ENCODE measurements at places on chromosomes 5 and 9.
A peak's percentile ranks its signal among the peaks of the same experiment; 100 is the strongest.

DNA sequence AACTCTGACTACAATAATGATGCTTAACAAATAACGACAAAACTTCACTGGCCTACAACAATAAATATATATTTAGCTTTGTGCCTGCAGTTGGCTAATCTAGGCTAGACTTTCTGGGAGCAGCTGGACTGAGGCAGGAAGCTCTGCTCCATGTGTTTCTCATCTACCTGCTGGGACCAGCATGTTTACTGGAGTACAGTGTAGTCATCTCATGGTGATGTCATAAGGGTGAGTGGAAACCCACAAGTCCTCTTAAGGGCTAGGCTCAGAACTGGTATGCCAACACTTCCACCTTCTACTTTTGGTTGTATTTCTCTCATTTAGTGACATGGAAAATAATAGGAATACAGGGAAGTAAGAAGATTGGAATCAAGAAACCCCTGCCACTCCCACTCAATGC, 85.7 kb upstream of the NIPBL start:
- DNase-seq, result peak; percentile 24

DNA sequence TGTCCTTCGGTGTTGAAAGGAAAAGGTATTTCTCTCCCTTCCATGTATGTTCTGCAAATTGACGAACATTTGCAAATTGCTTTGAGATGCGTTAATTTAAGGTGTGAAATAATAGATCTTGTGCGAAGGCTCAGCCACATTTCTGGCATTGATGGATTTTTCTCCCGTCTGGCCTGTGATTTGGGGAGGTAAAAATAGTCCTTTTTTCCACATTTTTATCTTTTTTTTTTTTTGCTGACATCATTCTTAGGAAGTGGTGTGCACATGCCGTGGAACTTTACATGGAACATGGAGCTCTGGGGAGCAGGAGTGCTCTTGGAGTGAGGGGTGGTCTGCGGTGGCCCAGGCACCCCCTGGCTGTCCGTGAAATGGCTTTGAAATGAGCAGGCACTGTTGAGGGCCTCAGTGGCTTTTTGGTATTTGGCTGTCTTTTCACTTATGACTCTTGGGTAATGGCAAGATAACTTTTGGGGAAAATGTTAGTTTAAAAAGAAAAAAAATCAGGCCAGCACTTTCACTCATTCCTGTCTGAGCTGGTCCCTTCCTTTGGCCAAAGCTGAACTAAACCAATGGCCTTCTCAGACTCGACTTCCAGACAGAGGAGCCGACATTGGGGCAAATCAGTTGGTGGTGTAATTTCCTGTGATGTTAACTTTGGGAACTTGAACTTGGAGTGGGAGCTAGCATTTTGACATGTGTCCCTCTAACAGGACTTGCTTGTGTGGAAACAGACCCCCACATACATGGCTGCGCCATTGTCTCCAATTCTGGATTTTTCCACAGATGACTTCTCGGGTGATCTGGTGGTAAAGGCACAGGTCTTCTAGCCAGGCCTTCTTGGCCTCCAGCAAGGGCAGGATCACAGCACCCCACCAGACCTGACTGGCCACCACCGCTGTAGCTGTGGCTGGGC, 4.2 kb downstream of the NEK6 start:
- no peak for DNase-seq

- no peak for DNase-seq
Measured at GRCh38 chr5:143168171-143168741, 235.2 kb downstream of the NR3C1 start.

GRCh38 chr9:129567842-129568559, 52.9 kb downstream of the C9orf50 start:
- DNase-seq, result peak; percentile 74

- no peak for DNase-seq
Measured at GRCh38 chr9:2144619-2145018, 129.5 kb downstream of the SMARCA2 start.

GRCh38 chr5:8683496-8683895, 814.5 kb downstream of the MTRR start:
- DNase-seq, result no peak

DNA sequence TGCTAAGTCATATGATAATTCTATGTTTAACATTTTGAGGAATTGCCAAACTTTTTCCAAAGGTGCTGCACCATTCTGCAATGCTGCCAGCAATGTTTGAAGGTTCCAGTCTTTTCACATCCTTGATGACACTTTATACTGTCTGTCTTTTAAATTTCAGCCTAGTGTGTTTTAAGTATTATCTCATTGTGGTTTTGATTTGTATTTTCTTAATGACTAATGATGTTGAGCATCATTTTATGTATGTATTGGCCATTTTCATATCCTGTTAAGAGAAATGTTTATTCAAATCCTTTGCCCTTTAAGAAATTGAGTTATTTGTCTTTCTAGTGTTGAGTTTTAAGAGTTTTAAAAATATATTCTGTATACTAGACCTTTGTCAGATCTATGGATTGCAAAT, 5.0 kb upstream of the TEX48 start:
- peak; percentile 82 for DNase-seq

DNA sequence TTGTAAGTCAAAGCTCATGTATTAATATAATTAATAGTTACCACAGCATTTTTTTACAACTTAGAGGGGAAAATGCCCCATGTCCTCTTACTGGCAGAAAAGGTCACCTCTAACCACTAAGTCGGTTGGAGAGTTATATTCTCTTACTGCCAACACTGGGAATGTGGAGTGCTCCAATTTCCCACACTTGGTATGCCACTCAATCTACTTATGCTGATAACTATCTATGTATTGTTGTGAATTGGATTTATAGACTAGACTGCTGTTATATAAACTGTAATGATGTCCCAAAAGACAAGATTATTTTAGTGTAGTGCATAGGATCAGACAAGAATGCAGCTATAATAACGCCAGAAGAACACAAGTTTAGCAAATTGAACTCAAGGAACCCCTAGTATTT, 2385.2 kb upstream of the C9orf72 start:
- no peak for DNase-seq

GRCh38 chr9:87671925-87672324, 54.0 kb upstream of the CTSL start:
- DNase-seq, result no peak

GRCh38 chr5:140381351-140381750, 20.3 kb upstream of the ANKHD1 start:
- DNase-seq, result no peak

- peak; percentile 13 for DNase-seq
Measured at GRCh38 chr5:99191206-99191745, 262.5 kb upstream of the CHD1 start.

GRCh38 chr5:151886546-151887275, 37.9 kb downstream of the GLRA1 start:
- DNase-seq, result peak; percentile 19

DNA sequence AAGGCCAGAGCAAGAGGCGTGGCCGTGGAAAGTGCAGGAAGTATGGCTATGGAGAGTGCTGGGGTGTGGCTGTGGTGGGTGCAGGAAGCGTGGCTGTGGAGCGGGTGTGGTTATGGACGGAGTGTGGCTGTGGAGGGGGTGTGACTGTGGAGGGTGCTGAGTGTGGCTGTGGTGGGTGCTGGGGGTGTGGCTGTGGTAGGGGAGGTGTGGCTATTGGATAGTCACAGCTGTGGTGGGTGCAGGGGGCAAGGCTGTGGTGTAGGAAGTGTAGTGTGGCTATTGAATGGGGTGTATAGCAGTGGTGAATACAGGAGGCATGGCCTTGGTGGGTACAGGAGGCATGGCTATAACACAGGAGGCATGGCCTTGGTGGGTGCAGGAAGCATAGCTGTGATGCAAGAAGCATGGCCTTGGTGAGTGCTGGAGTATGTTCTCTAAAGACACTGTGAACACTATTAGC, 40.8 kb upstream of the SPATA31C2 start:
- DNase-seq, result no peak

DNA sequence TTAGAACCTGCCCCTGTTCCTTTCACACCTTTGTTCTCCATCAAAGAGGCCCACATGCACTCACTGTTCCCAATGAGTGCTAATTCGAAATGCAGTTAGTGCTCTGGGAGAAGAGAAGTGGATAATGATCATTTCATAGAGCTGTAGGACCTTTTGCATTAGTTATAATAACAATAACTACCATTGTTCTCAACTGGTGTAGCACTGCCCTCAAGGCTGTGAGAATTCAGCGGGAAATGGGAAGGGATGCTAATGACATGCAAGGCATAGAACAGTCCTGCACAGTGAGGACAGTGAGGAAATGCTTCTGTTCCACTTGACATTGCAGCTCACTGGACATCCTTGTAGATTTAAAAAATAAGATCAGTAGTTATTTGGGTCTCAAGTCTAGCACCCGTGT, 187.4 kb downstream of the FBXL7 start:
- no peak for DNase-seq
